Cortex of kidney (tissue), 1 donor: ENCODE measurements at places on chromosomes 4 and X.

- DNase-seq, result no peak
Measured at GRCh38 chrX:152821145-152821765, 9.3 kb downstream of the CETN2 start.

- no peak for DNase-seq
Measured at GRCh38 chr4:99117876-99118693, 26.0 kb downstream of the ADH4 start.

DNA sequence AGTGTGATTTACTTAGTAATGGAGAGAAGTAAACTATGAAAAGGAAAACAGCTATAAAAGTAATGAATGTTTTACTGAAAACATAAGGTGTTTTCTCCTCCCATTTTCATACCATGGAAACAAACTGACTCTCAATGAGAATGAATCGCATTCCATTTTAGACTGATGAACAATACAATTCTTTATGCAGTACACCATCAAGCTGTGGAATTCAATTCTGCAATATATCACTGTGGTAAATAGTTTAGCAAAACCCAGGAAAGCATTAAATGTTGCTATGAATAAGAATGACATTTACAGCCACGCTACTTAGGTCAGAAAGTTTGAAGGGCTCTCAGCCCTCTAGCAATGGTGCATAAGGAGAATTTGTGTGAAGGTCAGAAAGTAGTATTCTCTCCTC is 7.4 kb downstream of the DCAF8L2 start:
- no peak for DNase-seq

- no peak for DNase-seq
Measured at GRCh38 chrX:104319346-104319745, 64.6 kb upstream of the ESX1 start.

DNA sequence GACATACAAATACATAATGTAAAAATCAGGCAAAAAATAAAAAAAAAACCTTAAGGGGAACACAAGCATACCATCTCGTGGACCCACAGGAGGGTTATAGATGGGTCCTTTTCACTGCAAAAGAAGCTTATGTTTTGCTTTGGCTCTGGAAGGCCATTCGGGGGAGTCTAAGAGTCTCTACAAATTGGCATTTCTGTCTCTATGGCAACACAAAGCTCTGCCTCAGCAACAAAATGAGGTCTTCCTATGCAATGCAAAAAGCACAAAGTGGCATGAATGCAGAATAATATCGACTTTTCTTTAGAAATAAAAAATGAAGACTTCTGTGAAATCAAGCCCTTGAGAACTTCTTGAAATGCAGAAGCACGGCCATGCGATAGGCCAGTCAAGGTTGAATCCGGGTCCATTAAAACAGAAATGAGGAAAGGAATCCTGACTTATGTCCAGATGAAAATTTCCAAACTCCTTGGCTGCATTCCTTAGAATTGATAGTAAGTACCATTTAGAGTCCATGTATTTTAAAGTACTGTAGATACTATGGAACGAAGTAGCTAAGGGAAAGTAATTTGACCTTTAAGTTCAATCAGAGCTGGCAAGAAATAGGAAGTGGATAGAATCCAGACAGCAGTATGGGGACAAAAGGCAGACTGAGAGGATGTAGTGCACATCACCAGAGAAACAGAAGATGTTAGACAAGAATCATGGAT is 63.7 kb upstream of the PDLIM3 start:
- no peak for DNase-seq

GRCh38 chrX:105323928-105324327 is 103.4 kb upstream of the TEX13A start:
- no peak for DNase-seq

DNA sequence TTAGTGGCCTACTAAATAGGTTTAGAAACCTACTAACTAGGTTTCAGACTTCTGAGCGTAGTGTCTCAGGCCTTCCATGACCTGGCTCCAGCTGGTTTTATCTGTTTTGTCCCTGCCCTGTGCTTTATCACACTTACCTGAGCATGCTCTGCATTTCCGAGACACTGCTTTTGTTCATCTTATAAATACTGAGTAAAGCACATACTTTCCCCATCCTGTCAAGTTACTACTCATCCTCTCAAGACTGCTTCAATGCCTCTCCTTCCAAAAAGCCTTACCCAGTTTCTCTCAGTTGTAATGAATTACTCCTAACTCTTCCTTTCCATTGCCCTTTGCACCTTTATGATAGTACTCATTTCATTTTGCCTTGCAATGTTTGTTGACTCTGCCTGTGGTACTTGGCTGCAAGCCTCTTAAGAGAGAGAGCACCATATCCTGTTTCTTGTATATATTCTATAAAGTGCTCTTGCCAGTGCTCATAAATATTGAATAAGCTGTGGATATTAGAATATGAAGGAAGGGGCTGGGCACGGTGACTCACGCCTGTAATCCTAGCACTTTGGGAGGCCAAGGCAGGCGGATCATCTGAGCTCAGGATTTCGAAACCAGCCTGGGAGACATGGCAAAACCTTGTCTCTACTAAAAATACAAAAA is 34.4 kb downstream of the SLAIN2 start:
- no peak for DNase-seq

DNA sequence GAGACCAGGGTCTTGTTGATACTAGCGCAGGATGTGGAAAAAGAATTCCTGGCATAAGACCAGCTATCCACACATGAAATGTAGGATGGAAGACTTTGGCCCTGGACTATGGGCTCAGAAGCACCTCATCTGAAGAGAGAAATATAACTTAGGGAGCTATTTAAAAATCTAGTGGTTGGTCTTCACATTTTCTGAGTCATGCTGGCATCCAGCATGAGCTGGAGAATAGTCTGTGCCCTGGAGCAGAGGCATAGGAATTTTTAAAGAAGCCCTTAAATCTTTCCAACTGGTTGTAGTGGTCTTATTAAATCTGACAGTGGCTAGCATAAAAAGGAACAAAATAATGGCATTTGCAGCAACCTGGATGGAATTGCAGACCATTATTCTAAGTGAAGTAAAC is 86.3 kb downstream of the SMARCA5 start:
- no peak for DNase-seq

- no peak for DNase-seq
Measured at GRCh38 chr4:98794565-98795205, 134.2 kb downstream of the EIF4E start.

GRCh38 chrX:31747411-31747810 is 675.6 kb upstream of the FTHL17 start:
- no peak for DNase-seq

GRCh38 chrX:64843224-64843623 is 133.0 kb downstream of the ZC4H2 start:
- no peak for DNase-seq

DNA sequence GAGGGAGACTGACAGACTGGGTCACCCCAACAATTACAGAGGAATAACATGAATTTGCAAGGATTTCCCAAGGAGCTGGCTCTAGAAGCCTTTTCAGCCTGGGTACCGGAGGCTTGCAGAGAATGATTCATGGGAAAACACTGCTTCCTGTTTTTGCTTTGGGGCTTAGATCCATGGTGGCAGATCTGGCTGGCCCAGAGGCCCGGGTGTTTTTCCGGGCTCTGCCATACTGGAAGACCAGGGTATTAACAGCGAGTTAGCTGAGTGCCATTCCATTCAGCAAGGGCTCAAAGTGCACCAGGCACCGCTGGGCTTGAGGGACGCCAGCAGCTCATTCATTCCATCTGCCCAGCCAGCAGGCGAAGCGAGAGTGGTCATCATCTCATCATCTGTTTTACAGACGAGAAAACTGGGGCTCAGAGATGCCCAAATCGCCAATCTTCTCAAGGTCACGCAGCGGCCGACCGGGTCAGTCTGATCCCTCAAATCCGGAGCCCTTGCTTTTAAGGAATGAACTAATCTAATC is 1.3 kb downstream of the WDR1 start:
- DNase-seq, result no peak

GRCh38 chr4:167290678-167291077 is 56.4 kb upstream of the SPOCK3 start:
- no peak for DNase-seq

DNA sequence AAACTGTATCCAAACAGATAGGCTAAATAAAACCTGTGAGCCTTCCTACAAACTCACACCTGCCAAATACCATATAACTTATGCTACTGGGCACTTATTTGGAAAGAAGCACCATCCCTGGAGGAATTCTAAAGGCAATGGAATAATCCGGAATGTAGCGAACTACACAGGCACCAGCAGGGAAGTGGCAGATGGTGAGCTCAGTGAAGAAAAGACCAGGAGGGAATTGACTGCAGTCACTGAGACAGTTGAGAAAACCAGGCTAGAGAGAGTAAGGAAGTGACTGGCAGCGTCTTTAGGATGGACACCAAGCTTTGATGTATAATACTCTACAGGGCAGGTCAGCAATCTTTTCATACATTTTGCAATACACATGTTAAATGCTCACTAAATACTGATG is 16.3 kb downstream of the NDNF start:
- DNase-seq, result no peak
